ENCODE measurements at places on chromosomes 12 and 14.

DNA sequence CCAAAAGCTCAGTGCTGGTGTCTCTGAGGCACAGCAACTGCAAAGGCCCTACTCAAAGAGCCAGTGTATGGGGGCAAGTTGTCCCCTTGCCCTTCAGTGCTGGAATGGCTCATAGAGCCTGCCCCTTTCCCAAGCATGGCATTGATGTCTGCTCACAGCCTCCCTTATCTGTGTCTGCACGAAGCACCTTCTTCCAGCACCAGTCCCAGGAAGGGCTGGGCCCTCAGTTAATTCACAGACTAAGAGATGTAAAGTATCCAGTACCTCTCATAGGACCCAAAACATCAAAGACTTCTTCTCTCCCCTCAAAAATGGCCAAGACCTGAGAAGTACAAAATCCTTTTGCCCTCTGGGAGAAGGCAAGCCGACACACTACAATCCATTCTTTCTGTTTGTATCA lies 1.6 kb upstream of the CMAS start:
- DNase-seq: no peak

DNA sequence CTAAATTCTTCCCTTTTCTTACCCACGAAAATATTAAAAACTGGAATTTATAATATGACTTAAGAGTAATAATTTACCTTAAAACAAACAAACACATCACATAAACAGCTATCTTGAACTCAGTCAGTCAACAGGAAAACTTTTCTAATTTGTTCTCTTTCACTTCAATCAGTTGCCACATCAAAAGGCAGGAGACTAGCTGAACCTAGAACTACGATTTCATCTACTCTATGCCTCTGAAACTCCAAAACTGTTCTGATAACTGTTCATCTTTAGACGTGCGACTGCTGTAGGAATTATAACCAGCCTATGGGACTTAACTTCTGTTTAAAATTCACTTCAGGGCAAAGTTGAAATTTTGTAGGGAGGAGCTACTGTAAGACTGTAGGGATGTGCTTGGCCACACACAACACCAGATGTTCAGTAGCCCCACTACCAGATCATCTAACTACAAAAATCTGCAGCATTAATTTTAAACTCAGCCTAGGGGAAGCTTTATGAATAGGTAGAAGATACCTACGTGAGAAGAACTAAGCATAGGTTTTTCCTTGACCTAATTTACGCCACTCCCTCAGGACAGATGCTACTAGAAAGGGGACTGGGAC lies 7.6 kb upstream of the RAD51AP1 start:
- DNase-seq: no peak

DNA sequence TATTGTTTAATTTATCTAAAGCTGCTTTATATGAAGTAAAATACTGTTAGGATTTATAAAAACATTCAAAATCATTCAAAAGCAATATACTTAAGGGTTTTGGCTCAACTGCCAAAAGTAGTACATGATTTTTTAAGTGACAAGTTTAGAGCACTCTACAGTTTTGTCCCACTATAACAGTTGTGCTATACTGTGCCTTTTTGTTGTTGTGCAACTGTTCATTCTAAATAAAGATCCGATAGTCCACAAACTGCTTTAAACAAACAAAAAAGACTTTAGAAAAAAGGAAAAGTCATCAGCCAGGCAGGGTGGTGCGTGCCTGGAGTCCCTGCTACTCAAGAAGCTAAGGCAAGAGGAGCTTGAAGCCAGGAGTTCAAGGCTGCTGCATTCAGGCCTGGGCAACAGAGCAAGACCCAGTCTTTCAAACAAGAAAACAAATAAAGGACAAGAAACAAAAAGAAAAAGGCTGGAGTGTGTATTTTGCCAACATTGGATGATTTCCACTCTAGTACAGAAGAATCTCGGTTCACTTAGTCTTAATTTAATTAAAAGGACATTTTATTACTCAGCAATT lies 7.3 kb downstream of the C2CD5 start:
- DNase-seq: no peak

- DNase-seq: no peak
Observed at GRCh38 chr12:108630481-108631207, 3.0 kb downstream of the SELPLG start.

DNA sequence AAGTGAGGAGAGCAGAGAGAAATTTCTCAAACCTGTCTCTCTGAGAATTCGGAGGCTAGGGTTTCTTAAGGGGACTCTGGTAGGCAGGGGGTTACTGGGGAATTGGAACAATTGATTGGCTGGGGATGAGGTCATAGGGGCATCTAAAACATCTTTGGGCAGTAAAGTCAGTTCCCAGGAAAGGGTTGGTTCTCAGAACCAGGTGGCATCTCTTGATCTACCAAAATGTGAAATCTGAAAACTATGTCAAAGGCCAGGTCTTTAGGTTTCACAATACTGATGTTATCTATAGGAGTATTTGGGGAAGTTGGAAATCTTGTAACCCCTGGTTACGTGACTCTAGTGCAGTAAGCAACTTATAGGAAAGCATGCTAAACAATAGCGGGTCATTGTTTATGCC lies 6.9 kb downstream of the C12orf75 start:
- no peak for DNase-seq

DNA sequence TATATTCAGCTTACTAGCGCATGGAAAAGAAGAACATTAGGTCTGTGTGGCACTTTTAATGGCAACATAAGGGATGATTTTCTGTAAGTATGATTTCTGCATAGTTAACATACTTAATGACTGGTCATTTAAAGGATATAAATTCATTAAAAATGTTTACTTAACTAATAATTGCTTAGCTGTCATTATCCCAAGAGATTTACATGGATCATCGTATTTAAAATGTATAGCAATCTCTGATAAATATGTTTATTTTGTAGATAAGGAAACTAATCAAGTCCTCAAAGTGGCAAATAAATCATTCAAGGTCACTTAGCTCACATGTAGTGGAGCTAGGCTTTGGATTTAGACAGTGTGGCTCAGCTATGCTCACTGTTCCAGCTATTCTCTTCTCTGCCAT lies 158.6 kb downstream of the OTOGL start:
- no peak for DNase-seq

DNA sequence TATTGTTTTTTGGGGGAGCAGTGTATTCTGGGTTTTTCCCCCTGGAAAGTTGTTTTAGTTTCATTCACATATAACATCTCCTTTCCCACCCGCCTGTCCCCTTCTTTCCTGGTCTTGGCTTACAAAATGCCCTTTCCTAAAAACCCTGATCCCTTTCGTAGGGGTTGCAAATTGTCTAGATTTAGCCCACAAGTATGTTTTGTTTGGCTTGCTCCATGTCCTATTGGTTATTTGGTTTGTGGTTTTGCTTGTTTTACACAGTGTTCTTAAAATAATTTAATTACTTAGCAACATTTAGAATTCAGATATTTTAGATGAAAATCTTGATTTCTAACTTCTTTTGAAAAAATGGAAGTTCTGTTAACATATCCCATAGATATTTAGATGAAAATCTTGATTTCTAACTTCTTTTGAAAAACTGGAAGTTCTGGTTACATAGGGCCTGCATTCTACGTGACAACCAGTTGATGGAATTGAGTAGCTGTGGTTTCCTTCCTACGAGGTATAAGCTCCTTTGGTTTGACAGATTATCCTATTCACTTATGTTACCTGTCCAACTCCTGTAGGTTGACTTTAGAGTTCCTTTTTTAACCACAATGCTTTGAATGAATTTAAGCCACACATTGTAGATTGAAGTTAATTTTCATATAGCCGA lies 89.2 kb upstream of the TMEM263 start:
- no peak for DNase-seq

- DNase-seq: no peak
Observed at GRCh38 chr12:68431786-68432185, 99.6 kb upstream of the MDM1 start.

- no peak for DNase-seq
Observed at GRCh38 chr14:37090026-37090425, 82.4 kb downstream of the SLC25A21 start.

- DNase-seq: no peak
Observed at GRCh38 chr12:114698566-114699163, 14.7 kb upstream of the TBX3 start.

GRCh38 chr12:79301181-79301580 lies 389.6 kb downstream of the PAWR start:
- no peak for DNase-seq

DNA sequence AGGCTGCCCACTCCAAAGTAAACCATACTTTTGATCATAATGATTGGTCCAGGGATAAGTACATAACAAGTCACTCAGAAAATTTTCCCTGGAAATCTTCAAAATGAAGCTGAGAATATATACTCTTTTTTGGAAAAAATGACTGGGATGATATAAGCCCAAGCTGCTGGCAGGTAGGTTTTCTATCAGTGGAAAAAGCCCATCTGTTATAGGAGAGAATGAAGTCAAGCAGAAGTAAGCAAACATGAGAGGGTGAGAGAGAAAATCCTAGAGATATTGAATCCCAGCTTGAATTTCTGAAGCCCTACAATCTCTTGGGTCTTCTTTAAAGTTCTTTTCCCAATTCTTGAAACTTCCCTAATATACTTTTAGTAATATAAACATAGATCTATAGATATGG lies 37.3 kb upstream of the ZDHHC17 start:
- DNase-seq: no peak

DNA sequence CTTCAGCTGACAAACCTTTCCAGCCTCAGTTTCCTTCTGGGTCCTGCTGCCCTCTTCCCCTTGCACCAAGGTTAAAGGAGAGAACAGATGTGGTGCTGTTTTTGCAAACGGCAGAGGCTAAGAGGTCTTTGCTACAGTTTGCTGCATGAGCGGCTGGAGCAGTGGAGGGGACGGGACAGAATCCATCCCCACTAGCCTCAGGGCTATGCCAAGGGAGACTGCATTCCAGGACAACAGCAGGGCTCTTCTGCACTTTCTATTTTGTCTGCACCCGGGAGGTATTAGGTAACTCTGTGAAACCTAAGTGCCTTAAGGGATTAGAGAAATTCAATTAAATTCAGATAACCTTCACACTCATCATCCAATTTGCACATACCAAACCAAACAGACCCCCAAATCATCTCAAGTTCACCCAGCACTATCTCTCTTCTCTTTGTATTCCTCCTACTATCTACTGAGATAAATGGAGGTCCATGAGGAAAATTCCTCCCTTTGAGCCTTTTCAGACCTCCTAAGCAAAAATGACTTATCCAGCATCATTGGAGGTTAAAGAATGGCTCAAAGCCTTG lies 103.8 kb upstream of the VRK1 start:
- no peak for DNase-seq

DNA sequence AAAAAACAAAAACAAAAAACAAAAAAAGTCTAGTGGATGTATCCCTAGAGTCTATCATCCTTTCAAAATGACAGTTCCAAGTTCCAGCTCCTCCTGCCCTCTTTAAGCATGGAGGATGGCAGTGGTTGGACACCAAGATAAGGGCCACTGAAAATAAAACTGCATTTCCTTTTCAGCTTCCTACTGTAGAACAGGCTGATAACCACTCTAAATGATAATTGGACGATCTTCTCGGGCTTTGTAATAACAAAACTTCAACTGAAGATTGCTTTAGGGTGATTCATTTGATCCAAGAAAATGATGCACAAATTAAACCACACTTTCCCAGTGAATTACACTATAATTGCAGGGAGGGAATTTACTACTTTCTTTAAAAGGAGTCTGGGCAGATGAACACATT lies 42.2 kb upstream of the CRACR2A start:
- DNase-seq: no peak

GRCh38 chr12:5102261-5102789 lies 58.6 kb downstream of the KCNA5 start:
- no peak for DNase-seq

DNA sequence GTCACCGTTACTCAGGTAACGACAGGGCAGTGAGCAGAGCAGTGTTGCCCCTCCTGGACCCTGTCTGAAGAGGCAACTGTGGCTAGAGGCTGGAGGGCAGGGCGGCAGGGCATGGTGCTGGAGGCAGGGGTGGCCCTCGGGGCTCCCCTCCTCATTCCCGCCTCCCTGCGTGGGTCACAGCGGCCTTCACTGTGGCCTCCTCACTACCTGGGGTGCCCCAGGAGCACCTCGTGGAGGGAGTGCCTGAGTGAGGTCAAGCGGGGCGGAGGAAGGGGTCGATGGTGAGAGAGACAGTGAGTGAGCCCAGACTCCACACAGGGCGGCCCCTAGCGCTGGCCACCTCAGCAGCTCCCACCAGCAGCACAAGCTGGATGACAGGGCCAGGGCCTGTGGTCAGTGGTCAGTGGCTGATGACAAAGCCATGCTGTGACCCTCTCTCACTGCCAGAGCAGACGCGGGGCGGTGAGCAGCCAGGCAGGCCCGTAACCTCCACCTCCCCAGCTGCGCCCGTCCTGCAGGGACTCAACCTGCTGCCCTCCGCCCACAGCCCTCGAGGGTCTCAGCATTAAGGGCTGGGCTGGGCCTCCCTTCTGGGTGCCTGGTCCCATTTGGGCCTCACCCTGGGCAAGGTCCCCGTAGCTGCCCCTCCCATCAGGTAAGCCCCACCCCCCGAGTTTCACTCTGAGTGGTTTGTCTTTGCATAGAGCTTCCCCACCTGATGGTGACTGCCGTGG lies 17.8 kb downstream of the GPR132 start:
- DNase-seq: no peak

DNA sequence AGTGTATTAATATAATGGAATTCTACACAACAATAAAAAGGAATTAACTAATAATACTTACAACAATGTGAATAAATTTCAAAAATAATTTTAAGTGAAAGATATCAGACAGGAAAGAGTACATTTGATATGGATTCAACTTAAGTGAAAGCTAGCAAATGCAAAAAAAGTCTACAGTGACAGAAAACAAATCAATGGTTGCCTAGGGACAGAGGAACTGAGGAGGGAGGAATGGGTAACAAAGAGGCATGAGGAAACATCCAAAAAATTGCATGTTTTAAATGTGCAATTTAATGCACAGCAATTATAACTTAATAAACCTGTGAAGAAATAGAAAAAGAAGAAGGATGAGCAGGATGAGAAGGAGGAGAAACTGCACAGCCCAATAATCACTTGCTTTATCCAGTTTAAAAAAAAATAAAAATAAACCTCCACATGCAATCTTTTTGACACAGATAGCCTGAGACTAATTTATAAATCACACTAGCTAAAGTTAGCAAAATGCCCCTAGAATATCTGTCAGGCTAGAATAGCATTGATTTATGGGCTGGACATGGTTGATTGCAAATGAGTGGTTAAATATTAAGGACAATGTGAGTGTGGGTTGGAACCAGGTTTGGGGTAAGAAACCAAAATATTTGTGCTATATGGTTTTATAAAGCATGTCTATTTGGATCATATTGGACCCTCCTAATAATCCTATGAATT lies 1089.1 kb downstream of the TRHDE start:
- DNase-seq: no peak

Data from NCI-H524 (cell line).